ENCODE measurements at places on chromosomes 7 and 10.

- DNase-seq, result peak; percentile 32
Observed at GRCh38 chr10:75033399-75034130, 77.9 kb upstream of the SAMD8 start.

DNA sequence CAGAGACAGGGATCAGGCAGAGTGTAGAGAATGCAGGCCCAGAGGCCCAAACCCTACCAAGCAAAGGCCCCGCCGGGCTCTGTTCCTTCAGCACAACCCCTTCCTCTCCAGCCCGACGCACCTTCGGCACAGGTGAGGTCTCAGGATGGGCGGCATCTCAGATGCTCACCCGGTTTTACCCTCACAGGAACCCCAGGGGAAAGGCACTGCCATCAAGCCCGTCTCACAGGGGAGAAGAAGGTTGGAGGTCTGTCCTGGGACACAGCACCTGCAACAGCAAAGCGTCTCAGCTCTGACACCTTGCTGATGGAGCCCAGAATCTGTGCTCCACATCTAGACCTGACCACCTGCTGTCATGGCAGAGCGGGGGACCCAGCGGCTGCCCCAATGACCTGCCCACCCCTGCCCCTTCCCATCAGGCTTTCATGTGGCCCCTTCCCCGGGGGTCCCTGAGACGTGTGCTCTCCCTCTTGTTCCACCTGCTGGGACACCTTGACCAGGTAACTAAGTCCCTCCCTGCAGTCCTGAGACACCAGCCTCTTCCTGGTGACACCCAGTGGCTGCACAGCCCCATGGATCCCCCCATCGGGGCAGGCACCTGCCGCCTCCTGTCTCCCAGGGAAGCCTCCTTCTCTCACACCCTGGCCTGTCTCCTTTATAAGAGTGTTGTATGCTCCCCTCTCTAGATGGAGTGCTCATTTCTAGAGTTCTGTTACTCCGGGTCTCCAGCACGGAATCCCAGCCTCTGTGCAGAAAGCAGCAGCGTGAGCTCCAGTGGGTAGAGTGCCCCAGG lies 315.6 kb downstream of the DNAJB6 start:
- peak; percentile 84 for DNase-seq

GRCh38 chr7:32116436-32116835 lies 46.2 kb upstream of the PDE1C start:
- no peak for DNase-seq

DNA sequence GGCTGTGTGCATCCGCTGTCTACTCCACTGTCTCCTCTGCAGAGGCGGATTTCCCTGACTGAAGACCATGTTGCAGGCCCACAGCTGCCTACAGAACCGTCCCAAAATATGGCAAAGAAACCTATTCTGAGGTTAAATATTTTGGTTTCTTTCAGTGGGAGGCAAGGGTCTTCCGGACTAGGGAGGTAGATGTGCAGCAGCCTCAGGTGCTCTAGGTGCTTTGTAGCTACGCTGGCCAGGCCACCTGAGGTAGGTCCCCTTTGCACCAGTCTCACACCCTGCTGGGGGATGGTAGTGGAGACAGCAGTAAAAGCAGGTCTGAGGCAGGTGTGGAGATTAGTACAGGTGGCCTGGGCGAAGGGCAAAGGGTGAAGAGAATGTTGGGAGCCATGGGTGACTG lies 8.2 kb upstream of the PILRB start:
- DNase-seq, result no peak

All from osteoblast (primary cell).